NCI-H345 (cell line): ENCODE measurements at places on chromosomes 6 and 20.

GRCh38 chr6:125339653-125340052, 37.9 kb upstream of the HDDC2 start:
- DNase-seq, result no peak

DNA sequence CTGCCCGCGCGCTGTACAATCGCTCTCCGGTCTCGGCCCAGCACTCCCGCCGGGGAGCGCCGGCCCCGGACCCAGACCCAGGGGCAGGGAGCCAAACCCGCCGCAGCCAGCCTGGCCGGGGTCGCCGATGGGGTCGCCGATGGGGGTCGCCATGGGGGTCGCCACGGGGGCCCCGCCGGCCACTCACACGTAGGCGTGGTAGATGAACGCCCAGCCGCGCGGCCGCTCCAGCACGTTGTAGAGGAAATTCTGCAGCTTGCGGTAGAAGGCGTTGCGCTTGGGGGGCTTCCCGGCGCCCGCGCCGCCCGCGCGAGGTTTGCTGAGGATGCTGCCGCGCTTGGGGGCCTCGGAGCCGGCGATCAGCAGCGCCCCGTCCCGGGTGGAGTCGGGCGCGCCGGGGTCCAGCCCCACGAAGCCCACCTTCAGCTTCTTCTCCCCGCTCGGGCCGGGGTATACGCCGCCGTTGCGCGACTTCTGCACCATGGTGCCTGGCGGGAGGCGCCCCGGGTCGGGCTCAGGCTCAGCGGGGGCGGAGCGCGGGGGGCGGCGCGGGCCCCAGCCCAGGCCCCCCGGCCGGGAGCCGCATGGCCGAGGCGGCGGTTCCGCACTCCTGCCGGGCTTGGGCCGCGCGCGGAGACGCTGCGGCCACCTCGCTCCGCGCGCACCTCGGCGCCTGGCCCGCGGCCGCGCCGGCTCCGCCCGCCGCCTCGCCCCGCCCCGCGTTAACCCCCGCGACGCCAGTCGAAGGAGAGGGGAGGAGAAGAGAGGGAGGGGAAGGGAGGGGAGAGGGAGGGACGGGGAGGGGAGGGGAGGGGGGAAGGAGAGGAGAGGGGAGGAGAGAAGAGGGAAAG, at the start of gene KCNQ2:
Gene KCNQ2 (minus strand): TSS at position 675 of the 851 bp plus-strand sequence. CDS start 192 bp downstream, at position 483.
- no peak for DNase-seq

DNA sequence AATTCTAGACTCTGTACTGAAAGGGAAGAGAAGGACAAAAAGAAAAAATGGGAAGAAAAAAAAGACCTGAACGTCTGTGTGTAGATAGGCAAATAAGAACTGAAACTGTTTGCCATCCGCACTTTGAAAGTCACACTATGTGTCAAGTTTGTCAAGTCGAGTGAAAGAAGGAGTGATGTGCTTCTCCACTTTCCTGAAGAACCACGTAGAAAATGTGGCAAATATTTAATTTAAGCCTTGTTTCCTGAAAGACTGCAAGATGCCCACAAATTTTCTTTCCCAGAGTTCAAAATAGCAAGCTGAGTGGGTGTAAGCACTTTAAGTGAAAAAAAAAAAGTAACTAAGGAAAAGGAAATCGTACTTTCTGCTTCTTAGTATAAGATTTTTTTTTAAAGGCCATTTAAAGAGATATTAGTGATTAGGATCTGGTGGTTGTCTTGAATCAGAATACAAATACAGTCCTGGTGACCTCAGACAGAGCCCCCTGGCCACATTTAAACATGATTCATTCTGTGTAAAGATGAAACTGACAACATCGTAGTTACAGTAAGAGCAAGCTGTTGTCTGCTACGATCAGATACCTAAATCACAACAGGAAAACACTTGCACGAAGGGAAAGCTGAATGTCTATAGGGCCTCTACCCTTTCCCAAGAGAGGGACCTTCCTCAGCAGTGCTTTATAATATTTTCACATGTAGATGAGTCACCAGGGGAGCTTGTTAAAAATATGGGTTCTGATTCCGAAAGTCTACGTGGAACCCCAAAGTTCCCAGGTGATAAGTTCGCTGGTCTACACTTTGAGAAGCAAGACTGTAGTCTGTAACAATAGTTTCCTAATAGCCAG, 102.3 kb downstream of the HIVEP2 start:
- no peak for DNase-seq

GRCh38 chr6:112241820-112242429, 12.4 kb downstream of the LAMA4 start:
- no peak for DNase-seq

GRCh38 chr6:75842191-75842590, 93.2 kb downstream of the MYO6 start:
- no peak for DNase-seq
